ENCODE measurements at places on chromosomes 3 and 15. TPM values are rescaled to one million over a fixed set of nuclear protein-coding genes. Genes with fewer than 3 reads are reported as not detected.

DNA sequence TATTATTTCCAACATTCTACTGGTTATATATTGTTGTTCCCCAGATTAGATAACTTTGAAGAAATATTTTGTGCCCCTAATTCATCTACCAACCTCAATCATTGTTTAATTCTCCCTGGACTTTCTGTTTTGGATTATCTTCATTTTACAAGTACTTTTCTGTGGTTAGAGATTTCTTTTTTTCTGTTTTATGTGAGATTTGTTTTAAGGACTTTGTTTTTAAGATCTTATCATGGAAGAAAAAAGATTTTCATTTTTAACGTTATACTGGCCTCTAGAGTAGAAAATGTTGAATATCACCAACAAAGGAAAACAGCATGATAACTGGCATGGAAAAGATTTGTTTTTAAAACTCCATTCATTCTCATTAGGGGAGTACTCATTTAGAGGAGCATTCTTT lies 210.9 kb upstream of the KCNMB2 start:
- H3K4me3 ChIP-seq = no peak overlapping the region
- no peaks in the 10 kb centered on the region for H3K27me3 ChIP-seq
- H3K27ac ChIP-seq = no peak overlapping the region
- DNase-seq = peak; percentile 35
- H3K4me1 ChIP-seq = no peaks in the 10 kb centered on the region

GRCh38 chr3:186717039-186717457 lies at the start of gene KNG1:
TSS of gene KNG1 (plus strand) at chr3:186717359. CDS start at chr3:186717543, 184 bp downstream.
- no peaks in the 10 kb centered on the region for H3K27me3 ChIP-seq
- H3K36me3 ChIP-seq = no peaks in the 10 kb centered on the region
- no peak within 1 kb of the TSS for H3K27ac ChIP-seq
- H3K4me1 ChIP-seq = no peaks in the 10 kb centered on the region
- no peak for DNase-seq
- no peak within 1 kb of the TSS for H3K4me3 ChIP-seq

Gene SLITRK3
- 0.37 TPM for total RNA-seq

DNA sequence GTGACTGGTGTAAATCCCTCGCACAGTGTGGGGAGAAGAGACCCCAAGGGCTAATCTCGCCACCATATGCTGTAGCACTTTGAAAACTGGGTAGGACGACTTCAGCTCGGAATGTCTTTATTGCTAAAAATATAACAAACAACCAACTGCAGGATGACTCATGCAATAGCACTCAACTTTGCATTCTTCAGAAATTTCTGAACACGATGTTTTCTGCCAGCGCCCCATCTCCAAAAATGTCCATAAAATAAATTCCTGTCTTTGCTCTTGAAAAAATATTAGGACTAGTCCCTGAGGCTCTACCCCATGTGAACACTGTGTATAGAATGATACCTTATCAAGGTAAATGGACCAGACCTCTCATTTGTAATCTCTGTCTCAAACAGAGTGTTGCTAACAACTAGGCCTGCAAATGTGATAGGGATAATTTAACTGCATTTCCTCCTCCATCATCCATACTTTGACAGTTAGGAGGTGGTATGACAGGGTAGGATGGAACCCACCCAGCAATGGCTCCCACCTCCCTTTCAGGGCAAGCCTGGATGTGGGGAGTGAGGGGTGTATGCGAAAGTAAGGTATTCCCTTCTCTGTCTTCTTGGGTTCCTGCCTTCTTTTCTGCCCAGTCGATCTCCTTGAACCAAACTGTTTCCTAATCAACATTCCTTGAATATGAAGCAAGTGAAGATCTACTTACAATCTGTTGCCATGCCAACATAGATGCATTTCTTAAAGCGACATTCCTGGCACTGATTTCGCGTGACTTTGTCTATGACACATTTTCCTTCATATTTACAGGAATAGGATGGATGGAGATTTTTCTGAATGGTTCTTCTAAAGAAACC lies 201.1 kb downstream of the NR1D2 start:
- no peaks in the 10 kb centered on the region for H3K36me3 ChIP-seq
- no peak overlapping the region for H3K4me3 ChIP-seq
- no peaks in the 10 kb centered on the region for H3K4me1 ChIP-seq
- peak overlapping the region; percentile 68 for H3K27ac ChIP-seq

- no peak overlapping the region for H3K4me3 ChIP-seq
- no peak for DNase-seq
- no peak overlapping the region for H3K27ac ChIP-seq
- no peaks in the 10 kb centered on the region for H3K36me3 ChIP-seq
- no peaks in the 10 kb centered on the region for H3K4me1 ChIP-seq
Observed at GRCh38 chr3:154421083-154421482, 8.9 kb downstream of the GPR149 start.

Gene CATSPER2
- total RNA-seq = 2.8 TPM

- no peak overlapping the region for H3K4me3 ChIP-seq
- DNase-seq = no peak
- H3K27me3 ChIP-seq = no peaks in the 10 kb centered on the region
Observed at GRCh38 chr15:49286649-49287404, 116.8 kb downstream of the GALK2 start.

GRCh38 chr3:59334585-59334984 lies 284.8 kb upstream of the CFAP20DC start:
- no peaks in the 10 kb centered on the region for H3K27me3 ChIP-seq
- peak overlapping the region; percentile 25 for H3K27ac ChIP-seq
- H3K4me3 ChIP-seq = no peak overlapping the region
- no peaks in the 10 kb centered on the region for H3K36me3 ChIP-seq

Gene MTMR10
- total RNA-seq = 34.3 TPM

DNA sequence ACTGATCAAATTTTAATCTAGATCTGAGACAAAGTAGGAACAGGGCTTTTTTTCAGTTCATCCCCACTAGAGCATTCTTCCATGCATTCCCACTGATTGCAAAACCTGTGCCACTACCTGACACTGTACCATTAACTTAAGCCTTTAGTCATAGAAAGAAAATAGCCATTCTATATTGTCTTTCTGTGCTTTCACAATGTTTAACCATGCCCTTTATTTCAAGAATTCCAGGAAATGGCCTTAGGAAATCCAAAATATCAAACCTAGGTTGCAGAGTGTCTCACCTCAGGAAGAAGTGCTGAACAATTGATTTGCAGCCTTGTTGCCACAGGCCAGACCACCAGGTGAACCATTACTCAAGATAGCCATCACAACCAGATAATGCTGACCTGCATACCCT lies 56.2 kb upstream of the TGFBR2 start:
- no peak overlapping the region for H3K27ac ChIP-seq
- DNase-seq = no peak
- no peaks in the 10 kb centered on the region for H3K27me3 ChIP-seq
- no peaks in the 10 kb centered on the region for H3K4me1 ChIP-seq
- H3K4me3 ChIP-seq = no peak overlapping the region
- no peaks in the 10 kb centered on the region for H3K36me3 ChIP-seq

Gene LRRIQ4
- total RNA-seq = 0.18 TPM

DNA sequence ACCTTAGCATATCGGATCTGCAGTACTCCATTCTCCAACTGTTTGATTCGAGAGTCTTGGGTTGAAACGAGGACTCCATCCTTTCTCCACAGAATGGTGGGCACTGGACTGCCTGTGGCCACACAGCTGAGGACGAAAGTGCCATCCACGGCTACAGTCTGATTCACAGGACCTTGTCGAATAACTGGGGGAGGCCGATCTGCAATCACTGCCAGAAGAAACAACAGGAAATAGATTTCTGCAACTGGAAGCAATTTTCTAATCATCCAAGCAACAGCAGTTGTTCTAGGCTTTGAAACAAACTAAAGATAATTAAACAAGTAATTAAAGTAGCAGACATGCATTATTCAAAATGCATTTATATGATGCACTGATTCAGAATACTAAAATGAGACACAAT lies 1097.7 kb downstream of the ROBO1 start:
- DNase-seq = no peak
- no peak overlapping the region for H3K27ac ChIP-seq
- no peaks in the 10 kb centered on the region for H3K36me3 ChIP-seq

All from left lung (tissue), 14 donors.